ENCODE measurements at places on chromosomes 2 and 18. TPM values are rescaled to one million over a fixed set of nuclear protein-coding genes. Genes with fewer than 3 reads are reported as not detected.

Gene PDE1A
- 3.8 TPM for total RNA-seq

GRCh38 chr2:176709149-176709951, 440.1 kb downstream of the MTX2 start:
- DNase-seq, result no peak

- DNase-seq, result no peak
Observed at GRCh38 chr2:140892436-140892835, 1238.4 kb downstream of the LRP1B start.

DNA sequence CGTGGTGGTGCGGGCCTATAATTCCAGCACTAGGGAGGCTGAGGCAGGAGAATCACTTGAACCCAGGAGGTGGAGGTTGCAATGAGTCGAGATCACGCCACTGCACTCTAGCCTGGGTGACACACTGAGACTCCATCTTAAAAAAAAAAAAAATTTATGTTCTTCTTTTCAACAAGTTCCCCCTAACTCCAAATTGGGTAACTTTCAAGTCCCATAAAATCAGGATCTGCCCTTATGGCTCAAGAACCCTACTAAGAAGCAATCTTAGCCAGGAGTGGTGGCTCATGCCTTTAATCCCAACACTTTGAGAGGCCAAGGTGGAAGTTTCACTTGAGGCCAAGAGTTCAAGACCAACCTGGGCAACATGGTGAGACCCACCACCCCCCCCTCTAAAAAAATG, 30.3 kb upstream of the TLK1 start:
- DNase-seq, result no peak

DNA sequence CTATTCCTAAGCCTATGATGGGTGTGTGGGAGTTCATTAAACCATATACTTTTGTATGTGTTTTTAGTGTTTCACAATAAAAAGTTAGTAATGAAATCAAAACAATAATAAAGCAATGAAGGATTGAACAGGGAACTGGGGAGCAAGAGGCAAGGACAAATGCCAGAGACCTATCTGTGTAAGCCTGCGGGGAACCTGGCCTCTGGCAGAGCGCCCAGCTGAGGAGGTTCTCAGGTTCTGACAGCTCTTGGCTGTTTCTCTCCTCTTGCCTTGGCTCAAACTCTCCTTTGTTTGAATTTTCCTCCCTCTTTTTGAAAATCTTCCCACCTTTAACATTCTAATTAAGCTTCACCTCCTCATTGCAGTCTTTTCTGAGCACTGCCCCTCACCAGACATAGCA, 200.0 kb upstream of the NCKAP5 start:
- DNase-seq, result no peak

Gene ZNF516
- total RNA-seq, result 13.5 TPM

- no peak for DNase-seq
Observed at GRCh38 chr2:219499058-219499307, 292 bp downstream of the GMPPA start.

DNA sequence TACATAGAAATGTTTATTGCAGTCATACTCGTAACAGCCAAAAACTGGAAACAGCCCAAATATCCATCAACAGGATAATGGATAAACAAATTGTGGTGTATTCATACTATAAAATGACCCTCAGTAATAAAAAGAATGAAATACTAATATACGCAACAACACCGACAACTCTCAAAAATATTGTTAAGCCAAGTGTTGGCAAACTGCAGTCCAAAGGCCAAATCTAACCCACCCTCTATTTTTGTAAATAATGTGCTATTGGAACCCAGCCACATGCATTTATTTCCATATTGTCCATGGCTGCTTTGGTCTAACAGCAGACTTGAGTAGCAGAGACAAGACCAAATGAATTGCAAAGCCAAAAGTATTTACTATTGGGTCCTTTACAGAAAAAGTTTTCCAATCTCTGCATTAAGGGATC, 151.0 kb downstream of the MREG start:
- DNase-seq, result no peak

Gene FRZB
- total RNA-seq, result 1.3 TPM

DNA sequence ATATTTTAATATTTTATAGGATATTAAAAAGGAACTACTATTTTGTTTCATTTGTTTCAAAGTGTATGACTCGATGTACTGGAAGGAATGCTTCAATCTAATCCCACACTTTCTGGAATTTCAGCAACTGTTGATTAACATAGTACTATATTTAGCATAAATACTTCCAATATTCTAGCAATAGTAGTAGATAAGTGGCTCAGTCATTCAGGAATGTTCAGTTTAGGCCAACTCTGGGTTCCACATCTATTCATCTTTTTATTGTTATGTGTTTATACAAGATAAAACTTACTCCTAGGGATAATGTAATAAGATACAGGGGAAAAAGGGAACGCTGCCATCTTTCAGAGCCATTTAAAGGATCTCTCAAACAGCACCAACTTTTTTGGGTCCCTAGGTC, 22.3 kb upstream of the ORC2 start:
- DNase-seq, result no peak

GRCh38 chr2:42064417-42064942, 16.7 kb downstream of the PKDCC start:
- no peak for DNase-seq

Gene ZNF521
- 4.4 TPM for total RNA-seq

Gene ACVR2A
- 8.1 TPM for total RNA-seq

DNA sequence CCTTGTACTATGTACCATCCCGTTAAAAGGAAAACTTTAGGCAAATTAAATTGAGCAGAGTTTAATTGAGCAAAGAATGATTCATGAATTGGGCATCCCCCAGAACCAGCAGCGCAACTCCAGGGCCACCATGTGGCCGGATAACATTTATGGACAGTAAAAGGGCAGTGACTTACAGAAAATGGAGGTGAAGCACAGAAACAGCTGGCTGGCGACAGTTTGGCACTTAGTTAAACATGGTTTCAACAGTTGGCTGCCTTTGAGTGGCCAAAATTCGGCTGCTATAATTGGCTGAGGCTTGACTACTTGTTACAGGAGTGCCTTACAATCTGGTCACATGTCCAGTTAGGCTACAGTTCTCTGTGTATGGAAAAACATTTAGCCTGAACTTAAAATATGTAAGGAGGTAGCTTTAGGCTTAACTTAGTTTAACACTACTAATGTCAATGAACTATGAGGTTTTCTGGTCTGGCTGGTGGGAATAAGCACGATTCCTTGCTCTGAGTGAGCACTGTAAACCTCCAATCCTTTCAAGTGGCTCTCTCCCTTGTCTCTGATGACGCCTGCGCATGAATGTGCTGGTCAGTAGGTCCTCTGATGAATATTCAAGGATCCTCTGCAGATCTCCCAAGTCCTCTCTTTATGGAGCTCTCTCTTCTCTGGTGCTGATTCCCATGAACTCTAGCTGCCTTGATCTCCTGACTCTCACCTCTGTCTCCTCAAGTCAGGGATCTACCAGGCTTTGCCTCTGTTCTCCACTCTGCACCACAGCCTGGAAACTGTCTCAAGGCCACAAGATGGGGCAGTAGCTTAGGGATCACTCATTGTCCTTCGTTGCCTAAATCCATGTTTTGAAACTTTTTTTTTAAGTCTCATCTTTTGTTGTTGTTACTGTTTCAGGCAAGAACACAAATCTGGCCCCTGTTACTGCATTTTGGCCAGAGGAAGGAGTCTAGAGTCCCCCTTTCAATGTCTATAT, 24.4 kb upstream of the RAB31 start:
- peak; percentile 23 for DNase-seq

Gene MGAT4A
- total RNA-seq, result 4.2 TPM

DNA sequence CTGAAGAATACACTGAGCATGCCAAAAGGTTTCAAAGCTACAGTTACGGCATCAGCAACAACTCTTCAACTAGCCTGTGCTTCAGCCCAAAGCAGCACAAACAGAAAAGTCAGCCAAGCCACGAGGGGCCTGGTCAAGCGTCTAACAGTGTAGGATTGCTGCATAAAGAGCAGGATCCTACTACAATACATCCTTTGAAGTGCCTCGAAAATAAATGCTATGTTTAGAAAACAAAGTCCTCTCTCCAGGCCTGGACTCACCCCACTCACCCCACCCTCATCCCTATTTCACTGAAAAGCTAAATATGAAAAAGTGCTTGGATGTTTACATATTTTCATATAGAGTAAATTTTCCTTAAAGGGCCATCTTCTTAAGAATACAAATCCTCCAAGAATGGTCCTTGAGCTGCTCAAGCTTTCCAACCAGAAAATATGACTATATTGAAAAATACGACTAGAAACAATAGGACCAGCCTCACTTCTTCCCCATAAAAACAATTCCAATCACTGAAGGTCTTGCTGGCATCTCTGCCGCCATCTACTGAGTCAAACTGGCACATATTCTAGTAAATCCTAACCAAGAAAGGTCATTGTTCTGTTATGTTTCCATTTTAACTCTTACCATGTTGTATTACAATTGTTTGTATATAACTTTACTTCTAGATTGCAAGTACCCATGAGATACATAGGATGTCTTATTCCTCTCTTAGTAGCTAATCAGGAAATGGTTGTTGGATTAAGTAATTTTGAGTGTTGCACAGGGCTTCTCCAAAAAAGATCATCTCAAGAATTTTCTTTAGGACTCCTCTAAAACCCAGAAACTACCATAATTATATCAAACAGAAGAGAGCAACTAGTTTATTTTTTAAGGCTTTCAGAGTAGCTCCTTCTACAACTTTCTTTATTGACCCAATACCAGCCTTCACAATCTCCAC, 63.6 kb downstream of the CLHC1 start:
- DNase-seq, result peak; percentile 41

Gene LINC00305
- not detected for total RNA-seq

Gene CABYR
- 0.42 TPM for total RNA-seq

Gene TEKT4
- total RNA-seq, result not detected

DNA sequence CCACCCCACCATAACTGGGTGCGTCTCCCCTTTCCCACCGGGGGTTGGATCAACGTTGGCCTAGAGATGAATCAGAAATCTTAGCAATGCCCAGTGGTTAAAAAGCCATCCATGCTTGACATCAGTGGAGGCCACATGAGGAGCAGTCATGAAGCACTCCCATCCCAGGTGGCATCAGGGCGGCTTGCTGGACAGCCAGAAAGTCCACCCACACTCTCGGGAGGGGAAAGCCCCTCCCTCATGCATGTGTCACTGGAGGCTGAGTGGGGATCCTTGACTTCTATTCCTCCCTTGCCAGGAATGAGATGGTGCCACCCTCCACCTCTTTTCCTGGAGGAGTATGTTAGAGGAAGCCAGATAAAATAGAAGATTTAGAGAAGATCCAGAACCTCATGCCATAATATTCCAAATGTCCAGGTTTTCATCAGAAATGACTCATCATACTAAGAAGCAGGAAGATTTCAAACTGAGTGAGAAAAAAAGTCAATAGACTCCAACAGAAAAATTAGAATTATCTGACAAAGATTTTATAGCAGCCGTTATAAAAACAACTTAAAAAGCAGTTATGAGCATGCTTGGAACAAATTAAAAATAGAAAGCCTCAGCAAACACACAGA, 507.1 kb upstream of the ID2 start:
- no peak for DNase-seq

GRCh38 chr18:11909061-11909455, 941 bp upstream of the MPPE1 start:
- peak; percentile 6 for DNase-seq

Gene CRACDL
- total RNA-seq, result 0.71 TPM

GRCh38 chr2:119222213-119222612, 1.4 kb upstream of the STEAP3 start:
- no peak for DNase-seq

- no peak for DNase-seq
Observed at GRCh38 chr18:22320155-22320554, 97.6 kb downstream of the CTAGE1 start.

DNA sequence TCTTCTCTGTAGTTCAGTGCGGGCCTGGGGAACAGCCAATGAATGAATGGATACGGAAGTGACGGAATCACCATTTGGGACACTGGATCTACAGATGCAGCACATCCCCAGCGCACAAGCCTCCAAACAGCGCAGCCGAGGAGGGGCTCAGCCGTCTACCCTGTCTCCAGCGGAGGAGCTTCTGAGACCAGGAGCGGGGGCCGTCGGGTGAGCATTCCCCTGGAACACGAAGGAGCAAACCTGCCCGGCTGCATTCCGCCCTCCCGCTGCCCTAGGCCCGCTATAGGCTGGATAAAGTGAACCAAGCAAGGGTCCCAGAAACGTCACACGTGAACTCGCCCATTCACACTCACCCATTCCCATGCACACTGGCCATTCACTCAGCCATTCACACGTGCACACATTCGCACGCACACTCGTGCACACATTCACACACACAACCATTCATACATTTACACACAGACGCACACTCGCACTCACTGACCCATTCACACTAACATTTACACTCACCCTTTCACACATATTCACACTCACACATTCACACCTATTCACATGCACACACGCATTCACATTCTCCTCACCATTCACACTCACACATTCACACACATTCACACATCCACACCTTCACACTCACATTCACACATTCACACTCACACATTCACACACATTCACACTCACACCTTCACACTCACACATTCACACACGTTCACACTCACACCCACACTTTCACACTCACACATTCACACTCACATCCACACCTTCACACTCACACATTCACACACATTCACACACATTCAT, 63.4 kb downstream of the BIN1 start:
- peak; percentile 50 for DNase-seq

DNA sequence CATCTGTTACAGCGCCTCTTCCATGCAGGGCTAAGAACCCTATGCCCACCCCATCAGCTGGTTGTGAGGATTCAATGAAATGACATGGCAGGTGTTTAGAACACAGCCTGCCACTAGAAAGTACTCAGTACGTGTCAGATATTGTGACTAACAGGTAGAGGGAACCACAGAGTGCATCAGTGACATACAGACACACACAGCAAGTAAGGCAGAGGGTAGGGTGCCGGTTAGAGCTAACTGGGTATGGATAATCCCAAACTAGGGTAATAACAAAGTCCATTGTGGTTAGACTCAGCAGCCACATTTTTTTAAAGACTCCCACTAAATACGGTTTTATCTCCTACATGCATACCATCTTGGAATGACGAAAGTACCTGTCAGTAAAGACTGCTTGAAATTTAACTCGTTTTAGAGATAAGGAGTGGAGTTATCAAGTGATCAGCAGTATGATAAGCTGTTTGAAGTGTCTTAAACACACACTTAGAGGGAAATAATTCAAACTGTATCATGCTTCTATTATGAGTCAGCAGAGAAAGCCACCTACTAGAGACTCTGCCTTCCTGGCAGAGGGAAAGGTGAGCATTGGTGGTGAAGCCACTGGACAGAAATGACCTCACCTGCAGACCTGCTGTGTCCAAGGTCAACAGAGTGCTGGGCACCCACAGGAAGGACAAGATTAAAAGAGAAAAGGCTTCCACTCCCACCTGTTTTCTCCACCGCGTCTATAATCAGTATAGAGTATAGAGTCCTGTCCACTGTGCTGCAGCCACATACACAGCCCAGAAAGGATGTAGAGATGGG, 20.6 kb downstream of the MPPE1 start:
- DNase-seq, result no peak

Data from gastrocnemius medialis (tissue), 4 donors.